ENCODE measurements at places on chromosomes 13 and 19.

DNA sequence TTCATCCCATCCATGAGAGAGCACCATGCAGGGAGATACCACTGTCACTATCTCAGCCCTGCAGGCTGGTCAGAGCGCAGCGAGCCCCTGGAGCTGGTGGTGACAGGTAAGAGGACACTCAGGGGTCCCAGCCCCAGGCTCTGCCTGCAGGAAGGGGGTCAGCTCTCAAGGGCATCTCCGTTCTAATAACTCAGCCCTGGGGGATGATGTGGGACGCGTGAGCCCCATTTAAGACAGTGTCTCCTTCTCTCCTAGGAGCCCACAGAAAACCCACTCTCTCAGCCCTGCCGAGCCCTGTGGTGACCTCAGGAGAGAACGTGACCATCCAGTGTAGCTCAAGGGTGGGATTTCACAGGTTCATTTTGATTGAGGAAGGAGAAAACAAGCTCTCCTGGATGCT, 15.5 kb upstream of the KIR3DL3 start:
- DNase-seq = no peak

- DNase-seq = no peak
Measured at GRCh38 chr13:113150550-113151365, 7.7 kb upstream of the PROZ start.

DNA sequence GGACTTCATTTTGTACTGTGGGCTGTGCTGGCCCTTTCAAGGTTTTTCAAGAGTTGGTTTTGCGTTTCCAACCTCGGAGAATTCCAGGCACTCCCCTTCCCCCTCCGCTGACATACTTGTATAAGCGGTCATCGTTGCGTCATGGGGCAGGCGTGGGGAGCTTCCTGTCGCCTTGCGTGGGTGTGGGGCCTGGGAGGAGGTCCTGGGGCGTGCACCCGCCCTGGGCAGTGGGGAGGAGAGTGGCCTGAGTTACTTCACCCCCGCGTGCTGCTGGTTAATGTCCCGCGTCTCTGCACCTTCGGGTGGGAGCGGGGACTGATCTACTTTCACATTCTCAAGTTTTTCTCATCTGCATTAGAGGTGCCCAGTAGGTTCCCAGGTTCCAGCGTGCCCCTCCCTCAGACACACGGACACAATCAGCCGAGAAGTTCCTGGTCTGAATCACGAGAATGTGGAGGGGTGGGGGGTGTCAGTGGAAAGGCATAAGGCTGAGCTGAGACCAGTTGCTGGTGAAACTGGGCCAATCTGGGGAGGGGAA, 4.1 kb downstream of the IER2 start:
- DNase-seq = peak; percentile 45

DNA sequence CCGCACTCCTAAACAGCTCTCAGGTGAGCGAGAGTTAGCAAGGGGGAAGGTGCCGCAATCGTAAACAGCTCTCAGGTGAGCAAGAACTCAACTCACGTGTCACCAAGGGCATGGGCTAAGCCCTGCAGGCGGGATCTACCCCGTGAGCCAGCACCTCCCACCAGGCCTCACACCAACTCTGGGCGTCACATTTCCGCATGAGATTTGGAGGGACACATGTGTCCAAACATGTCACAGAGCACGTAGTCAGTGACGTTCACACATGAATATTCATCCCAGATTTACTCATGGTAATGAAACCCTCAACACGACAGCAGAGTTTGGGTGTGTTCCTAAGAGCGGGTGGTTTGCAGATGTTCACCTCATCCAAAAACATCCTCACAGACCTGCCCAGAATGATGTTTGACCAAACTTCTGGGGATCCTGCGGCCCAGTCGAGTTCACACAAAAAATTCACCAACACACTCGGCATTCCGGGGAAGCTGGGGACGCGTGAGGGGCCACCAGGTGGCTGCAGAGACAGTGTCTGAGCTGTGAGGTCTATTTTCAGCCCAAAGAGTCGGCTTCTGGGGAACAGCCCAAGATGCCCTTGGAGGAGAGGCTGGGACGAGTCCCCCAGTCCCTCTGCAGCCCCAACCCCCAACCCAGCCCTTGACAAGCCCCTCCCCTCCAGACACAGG, 19.6 kb downstream of the C2CD4C start:
- DNase-seq = no peak

- DNase-seq = no peak
Measured at GRCh38 chr13:110301083-110301482, 5.9 kb downstream of the COL4A1 start.

GRCh38 chr19:16205205-16206045, 7.7 kb downstream of the AP1M1 start:
- no peak for DNase-seq

DNA sequence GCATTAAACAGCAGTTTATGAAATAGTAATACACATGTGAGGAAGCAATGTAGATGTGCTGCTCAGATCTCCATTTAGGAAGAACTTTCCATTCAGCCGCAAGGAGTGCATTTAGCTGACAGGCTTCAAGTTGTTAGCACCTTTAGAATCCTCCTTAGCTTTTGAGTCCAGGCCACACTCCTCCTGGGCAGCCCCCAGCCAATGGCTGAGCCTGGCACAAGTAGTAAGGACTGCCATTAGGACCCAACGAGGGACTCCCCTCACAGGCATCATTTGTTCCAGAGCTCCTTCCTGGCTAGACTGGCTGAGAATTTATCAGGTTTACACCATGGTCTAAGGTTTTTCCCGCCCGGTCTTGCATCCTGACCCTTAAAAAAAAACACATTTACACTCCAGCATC, 201.4 kb downstream of the DIAPH3 start:
- no peak for DNase-seq

DNA sequence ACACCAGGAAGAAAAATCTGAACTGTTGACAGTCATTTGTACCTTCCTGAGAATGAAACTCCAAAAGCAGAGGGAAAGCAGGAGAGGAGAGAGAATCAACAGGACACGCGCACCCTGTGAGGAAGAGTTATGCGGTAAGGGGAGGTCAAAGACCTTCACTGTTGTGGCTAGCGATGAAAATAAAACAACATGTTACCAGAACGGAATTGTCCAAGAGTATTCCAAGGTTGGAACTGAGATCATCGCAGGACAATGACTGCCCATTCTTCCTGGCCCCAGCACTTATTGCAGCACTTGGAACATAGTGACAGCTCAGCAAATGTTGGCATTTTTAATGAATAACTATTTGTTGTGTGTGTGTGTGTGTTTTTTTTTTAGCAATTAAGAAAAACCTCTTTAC, 176.0 kb upstream of the TSC22D1 start:
- no peak for DNase-seq

DNA sequence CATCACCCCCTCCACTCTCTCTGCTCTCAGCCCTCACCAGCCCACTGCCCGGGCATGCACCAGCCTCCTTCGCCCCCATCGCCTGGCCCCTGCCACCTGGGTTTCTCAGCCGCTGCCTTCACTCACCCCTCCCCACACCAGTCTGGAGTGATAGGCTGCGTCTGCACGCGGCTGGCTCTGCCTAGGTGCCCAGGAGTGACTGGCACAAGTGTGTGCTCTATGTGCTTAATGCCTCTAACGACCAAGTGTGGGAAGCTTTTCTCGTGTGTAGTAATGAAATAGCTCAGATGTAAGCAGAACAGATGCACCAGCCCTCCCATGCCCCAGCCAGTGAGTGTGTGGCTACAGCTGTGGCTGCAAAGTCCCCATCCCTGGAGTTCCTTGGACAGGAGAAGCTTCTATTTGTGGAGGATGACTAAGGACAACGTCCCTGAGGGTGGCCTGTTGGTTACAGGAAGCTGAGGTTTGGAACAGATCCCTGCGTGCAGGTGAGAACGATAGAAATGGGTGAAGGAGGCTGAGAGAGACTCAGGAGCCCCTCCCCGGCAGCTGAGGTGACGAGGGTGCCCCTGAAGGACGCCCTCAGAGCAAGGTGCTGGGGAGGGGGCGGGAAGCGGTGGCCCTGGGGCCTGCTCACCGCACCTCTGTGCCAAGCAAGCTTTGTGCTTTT, 35.6 kb downstream of the ATP11A start:
- DNase-seq = no peak

DNA sequence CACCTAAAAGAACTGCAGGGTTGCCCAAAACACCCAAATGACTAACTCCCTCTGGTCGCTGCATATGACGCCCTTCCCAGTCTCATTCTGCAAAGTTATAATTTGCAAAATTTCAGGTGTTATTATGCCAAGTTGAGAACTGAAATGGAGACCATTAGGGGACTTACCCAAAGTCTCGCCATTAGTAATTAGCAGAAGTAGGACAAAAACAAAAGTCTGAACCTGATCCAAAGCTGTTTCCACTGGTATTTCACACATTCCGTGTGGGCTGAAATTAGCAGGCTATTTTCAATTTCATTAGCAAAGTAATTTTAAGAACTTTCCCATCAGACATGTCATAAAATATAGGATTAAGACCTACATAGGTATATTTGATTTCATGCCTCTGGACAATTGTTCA, 6.8 kb downstream of the RUBCNL start:
- DNase-seq = no peak

GRCh38 chr19:30167206-30167868, 204.8 kb upstream of the ZNF536 start:
- DNase-seq = no peak

DNA sequence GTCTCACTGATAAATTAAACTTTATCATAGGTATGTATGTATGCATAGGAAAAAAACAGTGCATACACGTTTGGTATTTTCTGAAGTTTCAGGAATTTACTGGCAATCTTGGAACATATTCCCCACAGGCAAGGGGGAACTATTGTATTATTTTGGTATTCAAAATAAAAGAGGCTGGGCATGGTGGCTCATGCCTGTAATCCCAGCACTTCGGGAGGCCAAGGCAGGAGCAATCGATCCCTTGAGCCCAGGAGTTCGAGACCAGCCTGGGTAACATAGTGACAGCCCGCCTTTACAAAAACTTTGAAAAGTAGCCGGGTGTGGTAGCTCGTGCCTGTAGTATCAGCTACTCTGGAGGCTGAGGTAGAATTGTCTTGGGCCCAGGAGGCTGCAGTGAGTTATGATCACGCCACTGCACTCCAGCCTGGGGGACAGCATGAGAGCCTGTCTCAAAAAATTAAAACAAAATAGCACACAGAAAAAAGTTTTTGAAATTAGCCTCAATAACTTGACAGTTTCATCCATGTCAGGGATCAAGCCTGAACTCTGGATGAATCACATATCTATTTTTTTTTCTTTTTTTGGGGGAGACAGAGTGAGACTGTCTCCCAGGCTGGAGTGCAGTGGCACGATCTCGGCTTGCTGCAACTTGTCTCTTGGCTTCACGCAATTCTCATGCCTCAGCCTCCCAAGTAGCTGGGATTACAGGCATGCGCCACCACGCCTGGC, 29.1 kb upstream of the HOMER3 start:
- DNase-seq = no peak

GRCh38 chr13:41960211-41960636, 685 bp downstream of the VWA8 start:
- no peak for DNase-seq

DNA sequence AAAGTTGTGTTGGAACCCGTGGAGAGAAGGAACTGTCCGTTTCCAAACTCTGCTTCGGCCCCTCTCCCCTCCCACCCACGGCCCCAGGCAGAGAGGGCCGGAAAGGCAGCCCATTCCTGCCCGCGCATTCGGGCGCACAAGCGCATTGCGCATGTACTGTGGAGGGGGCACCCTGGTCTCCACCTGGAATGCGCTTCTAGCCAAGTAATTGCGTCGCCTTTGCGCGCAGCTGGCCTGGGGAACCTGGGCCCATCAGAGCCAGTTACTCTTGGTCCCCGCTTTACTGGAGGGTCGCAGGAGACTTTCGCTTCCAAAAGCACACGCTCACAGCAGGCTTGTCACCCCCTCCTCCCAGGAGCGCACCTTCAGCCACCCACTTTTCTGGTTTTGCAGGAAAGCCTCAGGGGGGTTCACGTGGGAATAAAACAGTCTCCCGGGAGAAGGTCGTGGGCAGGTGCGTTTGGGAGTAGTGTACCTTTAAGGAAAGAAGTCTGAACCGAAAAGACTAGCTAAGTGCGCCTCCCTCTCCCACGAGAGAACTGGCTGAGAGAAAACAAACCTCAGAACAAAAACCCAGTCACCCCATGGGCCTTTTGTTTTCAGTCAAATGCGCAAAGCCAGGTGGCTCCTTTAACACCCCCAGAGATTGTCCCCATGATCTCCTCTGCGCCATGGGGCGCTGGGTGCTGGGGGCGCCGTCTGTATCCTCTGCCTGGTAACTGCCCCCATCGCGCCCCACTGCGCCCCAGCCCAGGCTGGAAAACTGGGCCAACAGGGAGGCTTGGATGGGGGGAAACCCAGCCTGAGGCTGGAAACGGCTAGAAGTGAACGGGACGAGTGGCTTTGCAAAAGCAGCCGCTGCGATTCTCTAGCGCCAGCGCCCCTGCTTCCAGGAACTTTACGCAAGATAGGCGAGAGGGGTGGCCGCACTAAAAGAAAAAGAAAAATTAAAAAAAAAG, 28.5 kb downstream of the GSX1 start:
- no peak for DNase-seq

DNA sequence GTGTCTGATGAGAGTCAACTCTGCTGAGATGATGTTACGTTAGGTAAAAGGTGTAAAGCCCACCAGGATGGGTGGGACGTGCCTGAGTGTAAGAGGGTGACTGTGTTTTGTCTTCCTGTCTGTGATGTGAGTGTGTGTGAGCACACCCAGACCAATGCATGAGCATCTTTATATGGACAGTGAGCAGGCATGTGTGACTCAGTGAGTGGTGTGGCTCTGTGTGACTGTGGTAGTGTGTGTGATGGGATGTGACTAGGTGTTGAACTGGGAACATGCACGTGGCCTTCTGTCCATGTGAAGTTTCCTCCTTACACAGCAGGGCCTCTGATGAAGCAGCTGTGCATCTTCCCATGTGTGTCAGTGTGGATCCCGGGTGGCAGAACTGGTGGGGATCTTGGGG, 17.8 kb upstream of the LGALS16 start:
- DNase-seq = no peak

DNA sequence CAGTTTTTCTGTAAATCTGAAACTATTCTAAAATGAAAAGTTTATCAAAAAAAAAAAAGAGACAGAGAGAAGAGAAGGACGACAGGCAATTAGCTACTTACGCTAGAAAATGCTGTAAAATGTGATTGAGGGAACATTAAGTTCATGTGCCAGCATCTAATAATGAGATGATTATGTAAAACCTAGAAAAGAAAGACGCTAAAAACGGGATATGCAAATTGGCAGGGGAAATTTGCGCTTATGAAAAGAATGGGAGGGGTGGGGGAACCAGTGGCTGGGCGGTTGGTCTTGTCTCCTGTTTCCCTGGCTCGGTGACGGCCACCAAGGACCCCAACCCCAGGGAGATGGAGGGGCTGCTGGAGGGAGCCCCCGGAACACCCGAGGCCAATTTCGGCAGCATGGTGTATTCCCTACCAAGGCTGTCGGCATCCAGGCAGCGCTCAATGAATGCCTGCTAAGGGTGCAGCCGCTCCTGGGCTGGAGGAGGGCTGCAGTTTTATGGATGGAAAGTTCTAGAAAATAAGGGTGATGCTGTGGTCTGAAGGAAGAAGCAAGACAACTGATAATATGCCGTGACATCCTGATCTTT, 34.2 kb downstream of the GNG7 start:
- DNase-seq = peak; percentile 64

GRCh38 chr13:75309981-75310580, 171.9 kb downstream of the TBC1D4 start:
- DNase-seq = peak; percentile 18

Data from putamen (tissue), 1 donor.